Mucosa of gallbladder (tissue), 1 donor: ENCODE measurements at places on chromosomes 1 and 21.

- no peak for DNase-seq
These were observed 36.1 kb upstream of the HSD3B1 start for GRCh38 chr1:119470958-119471357.

DNA sequence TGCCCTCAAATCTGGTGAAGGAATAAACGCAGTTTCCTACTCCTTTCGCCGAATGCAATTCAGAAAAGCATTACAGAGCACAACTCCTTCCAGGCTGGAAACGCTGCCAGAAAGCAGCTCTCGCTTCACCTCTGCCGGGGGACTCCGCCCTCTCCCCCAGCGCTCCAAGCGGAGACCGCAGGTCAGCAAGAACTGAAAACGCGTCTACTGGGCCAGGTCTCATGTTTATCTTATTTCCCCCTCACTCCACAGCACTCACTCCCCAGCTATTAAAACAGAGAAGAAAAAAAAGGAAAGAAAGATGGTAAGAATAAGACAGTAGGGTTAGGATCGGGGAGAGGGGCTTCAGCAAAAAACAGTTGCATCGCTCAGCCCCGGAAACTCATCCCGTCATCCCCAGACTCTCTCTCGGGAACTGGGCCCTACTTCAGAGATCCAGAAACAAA lies 833 bp upstream of the RCOR3 start:
- peak; percentile 78 for DNase-seq

GRCh38 chr1:192952646-192953045 lies 106.5 kb downstream of the UCHL5 start:
- no peak for DNase-seq

GRCh38 chr21:46118316-46119143 lies 20.6 kb downstream of the COL6A2 start:
- DNase-seq: no peak

- DNase-seq: no peak
These were observed 119.9 kb downstream of the ACBD6 start for GRCh38 chr1:180382326-180383115.

DNA sequence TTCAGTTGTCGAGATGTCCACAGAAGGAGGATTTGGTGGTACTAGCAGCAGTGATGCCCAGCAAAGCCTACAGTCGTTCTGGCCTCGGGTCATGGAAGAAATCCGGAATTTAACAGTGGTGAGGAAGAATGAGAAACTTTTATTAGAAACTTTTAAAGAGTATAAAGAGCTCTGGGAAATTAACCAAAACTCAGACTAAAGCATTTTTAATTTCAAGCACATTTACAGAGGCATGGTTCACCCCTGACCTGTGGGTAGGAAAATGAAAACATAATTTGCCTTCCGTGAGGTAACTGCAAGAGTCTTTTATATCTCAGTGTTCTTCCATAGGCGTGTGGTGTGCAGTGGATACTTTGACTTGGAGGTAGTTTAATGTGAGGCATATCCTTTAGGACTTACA lies 44.8 kb upstream of the KCNQ4 start:
- DNase-seq: no peak

- DNase-seq: no peak
These were observed 57.0 kb downstream of the VPS26C start for GRCh38 chr21:37210130-37210529.

DNA sequence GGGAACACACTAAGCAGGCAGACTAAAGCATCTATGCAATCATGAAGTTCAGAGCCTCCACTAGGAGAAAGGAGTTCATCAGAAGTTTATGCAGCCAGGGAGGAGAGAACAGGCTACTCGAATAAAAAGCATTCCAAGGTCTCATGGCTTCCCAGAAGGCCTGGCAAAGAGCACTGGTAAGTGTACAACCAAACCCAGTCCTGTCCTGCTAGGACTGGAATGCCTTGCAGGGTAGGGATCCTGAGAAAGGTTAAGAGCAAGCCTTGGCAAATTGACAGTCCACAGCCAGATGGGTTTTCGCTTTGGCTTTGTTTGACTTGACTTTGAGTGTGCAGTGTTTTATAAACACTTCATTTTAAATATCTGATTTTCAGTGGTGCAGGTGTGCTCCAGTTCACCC lies 133.6 kb upstream of the ATP1B1 start:
- peak; percentile 20 for DNase-seq

DNA sequence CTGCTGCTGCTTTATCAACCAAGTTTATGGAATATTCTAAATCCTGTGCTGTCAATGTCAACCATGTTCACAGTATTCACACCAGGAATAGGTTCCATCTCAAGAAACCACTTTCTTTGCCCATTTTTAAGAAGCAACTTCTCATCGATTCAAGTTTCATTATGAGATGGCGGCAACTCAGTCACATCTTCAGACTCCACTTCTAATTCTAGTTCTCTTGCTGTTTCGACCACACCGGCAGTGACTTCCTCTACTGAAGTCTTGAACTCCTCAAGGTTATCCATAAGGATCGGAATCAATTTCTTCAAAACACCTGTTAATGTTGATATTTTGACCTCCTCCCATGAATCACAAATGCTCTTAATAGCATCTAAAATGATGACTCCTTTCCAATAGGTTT lies 39.7 kb upstream of the IFNLR1 start:
- no peak for DNase-seq

DNA sequence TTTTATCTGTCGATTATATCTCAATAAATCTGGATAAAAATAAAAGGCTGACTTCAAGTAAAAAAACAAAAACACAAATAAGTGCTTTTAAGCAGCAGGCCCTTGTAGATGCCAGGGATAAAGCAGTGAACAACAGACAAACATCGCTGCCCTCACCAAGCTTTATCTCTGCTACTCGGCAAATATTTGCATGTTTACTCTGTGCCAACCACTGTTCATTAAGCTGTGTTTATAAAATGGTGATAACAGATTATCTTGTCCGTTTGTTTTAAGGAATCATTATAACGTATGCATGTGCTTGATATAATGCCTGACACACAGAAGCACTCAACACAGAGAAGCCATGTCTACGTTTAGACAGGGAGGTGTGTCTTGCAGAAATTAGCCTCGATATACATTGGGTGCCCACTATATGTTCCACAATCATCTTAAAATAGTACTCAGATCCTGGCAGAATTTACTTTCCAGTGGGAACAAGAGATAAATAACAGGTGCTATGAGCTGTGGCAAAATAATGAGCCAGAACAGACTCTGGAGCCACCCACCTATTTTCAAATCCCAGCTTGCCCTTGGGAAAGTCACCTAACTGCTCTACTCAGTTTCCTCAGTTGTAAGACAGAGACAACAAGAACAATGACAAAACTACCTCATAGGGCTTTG lies 47.2 kb downstream of the TRIT1 start:
- DNase-seq: no peak

- DNase-seq: no peak
These were observed 5.8 kb downstream of the AGL start for GRCh38 chr1:99855914-99856450.

GRCh38 chr1:59278780-59279354 lies 18.0 kb upstream of the FGGY start:
- no peak for DNase-seq

DNA sequence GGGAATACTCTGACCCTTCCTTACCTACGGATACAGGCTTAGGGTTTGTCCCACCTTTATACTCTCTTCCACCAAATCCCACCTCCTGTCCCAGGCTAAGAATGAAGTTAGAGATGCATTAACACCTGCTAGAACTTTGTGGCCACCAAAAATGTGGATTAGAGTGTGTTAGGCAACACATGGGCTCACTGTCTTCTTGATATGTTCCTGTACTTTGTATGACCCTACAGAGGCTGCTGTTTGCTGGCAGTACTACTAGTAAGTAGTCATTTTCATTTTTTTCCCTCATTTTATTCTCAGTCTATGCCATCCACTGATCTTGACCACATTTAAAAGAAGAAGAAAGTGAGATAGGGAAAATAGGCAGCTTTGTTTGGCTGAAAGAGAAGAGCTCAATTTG lies 21.0 kb upstream of the TMEM39B start:
- no peak for DNase-seq

DNA sequence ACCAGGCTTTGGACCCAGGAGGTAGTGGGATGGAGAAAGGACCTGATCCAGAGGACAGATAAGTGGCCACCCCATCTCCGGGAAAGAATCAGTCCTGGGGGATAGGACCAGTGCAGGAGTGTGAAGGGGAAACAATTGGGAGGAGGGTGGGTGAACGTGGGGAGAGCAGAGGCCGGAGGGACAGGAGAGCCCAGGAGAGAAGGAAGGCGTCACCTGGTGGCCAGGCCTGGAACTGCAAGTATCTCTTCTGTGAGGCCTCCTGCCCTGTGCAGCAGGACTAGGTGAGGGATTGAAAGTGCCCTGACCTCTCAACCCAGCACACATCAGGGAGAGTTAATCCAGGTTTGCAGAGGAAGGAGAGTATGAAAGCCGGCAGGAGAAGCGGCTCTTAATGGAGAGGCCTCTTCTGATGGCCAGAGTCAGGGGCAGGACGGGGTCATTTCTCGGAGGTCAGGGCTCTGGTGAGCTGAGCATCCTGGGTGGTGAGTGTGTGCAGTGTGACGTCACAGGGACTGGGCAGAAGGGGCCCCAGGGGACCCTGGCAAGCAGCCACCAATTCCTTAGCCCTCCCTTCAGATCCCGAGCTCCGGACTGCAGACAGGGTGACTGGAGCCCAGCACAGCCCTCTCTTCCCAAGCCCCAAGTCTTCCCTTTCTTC lies 9.2 kb upstream of the LAD1 start:
- DNase-seq: peak; percentile 85

- no peak for DNase-seq
These were observed 30.4 kb downstream of the TRIT1 start for GRCh38 chr1:39852876-39853275.

GRCh38 chr1:230231774-230232145 lies 164.7 kb downstream of the GALNT2 start:
- DNase-seq: peak; percentile 54

DNA sequence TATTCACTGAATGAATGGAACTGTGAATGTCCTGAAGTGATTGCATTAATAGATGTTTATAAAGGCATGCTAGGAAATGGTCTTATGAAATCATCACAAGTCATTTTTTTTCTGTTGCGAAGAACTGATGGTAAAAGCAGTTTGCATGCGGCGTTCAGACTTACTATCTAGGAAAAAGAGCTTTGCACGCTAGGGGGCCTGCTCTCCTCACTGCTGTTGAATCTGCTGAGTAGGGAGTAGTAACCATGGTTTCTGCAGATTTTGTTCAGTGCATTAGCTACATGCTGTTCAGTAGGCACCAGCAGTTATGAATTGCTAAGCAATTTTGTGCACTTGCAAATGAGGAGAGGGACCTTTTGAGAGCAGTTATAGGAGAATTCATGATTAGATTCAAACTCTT lies 57.9 kb downstream of the CENPF start:
- DNase-seq: peak; percentile 46

DNA sequence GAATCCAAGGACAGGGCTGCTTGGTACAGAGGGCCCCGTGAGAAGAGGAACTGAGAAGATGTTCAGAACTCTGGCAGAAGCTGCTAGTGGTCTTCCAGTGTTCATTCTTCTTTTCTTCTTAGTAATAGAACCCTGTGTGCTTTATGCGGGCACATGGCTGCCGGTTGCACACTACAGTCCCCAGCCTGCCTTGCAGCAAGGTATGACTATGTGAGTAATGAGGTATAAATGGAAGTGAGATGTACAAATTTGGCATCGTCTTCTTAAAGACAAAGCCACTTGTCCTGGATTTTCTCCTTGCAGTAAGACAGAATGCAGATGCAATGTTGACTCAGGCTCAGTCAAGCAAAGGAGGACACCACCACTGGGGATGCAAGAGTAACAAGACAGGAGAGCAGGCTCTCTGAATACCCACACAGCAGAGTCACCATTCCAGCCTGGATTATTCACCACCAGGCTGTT lies 15.0 kb upstream of the ATP1B1 start:
- DNase-seq: no peak

GRCh38 chr1:109671067-109671466 lies 3.2 kb downstream of the GSTM2 start:
- no peak for DNase-seq

GRCh38 chr1:68149110-68149798 lies 83.1 kb downstream of the WLS start:
- DNase-seq: no peak

- peak; percentile 6 for DNase-seq
These were observed 116.5 kb upstream of the C1orf174 start for GRCh38 chr1:4016351-4017130.

DNA sequence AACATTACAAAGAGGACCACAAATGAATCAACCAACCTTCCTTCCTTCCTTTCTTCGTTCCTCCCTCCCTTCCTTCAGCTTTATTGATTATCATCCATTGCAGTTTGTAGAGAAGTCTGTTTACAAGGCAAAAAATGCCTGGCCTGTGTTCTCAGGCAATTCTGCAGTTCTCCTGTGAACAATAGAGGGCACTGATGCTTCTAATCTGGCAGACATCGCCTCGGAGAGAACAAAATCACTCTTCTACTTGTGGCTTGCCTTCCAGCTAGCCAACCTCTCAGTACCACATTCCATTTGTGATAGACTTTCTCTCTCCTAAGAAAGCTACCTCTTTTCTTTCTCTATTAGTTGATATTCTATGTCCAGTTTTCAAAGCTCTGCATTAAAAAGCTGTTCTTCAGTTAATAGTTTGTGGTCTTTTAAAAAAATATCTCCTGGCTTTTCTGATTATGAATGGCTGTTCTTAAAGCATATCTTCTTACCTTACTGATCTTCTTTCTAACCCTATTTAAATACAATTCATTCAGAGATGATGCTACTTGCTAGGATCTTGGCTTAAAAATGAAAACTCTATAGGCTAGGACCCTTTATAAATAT lies 26.9 kb upstream of the ESRRG start:
- DNase-seq: peak; percentile 48

GRCh38 chr1:40257313-40257687 lies 736 bp upstream of the ZMPSTE24 start:
- DNase-seq: no peak

- DNase-seq: no peak
These were observed 9.0 kb upstream of the RHBG start for GRCh38 chr1:156359973-156360372.

DNA sequence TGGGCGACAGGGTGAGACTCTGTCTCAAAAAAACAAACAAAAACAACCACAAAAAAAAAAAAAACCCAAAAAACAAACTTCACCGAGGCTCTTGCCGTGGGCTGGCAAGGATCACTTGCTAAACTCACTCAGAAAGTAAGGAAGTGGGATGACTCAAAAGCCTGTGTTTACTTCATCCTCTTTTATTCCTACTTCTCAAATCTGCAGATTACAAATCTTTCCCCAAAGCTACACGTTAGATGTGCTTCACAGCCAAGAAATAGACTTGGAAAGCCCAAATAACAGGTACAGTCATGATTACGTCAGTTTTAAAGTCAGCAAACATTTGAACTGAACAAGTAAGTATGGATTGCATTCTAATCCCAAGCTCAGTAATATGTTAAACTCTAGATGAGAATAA lies 359.3 kb downstream of the ADGRL2 start:
- no peak for DNase-seq

DNA sequence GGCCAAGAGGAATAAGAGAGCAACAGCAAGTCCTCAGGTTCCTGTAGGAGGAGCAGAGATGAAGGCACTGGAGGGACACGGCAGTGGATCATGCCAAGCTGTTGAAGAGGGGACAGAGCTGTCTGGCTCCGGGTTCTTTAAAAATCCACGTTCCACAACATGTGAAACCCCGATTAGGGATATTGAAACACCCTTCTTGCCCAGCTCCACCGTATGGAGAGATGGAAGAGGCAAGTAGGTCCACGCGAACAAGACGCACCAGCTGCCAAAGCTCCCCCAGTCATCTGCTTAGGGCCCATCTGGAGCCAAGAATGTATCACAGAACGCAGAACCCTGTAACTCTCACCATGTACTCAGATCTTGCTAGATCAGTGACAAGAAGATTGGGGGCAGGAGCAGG lies 3.9 kb downstream of the C1orf198 start:
- DNase-seq: no peak

- DNase-seq: peak; percentile 18
These were observed 45.8 kb downstream of the MIGA1 start for GRCh38 chr1:77825131-77825709.

- peak; percentile 65 for DNase-seq
These were observed 6.9 kb upstream of the GPATCH4 start for GRCh38 chr1:156608036-156608674.
